ENCODE measurements at places on chromosomes 13 and 19.

GRCh38 chr13:79811170-79811569 is 330.2 kb downstream of the NDFIP2 start:
- no peaks in the 10 kb centered on the region for H3K27me3 ChIP-seq
- no peaks in the 10 kb centered on the region for H3K36me3 ChIP-seq
- no peak overlapping the region for H3K4me3 ChIP-seq
- no peak overlapping the region for H3K27ac ChIP-seq
- H3K4me1 ChIP-seq = peaks cover 12% of the 10 kb centered on the region

GRCh38 chr19:47719047-47719859 is 6.0 kb downstream of the EHD2 start:
- DNase-seq = peak; percentile 92
- no peak overlapping the region for H3K4me3 ChIP-seq
- H3K4me1 ChIP-seq = peaks cover 42% of the 10 kb centered on the region

DNA sequence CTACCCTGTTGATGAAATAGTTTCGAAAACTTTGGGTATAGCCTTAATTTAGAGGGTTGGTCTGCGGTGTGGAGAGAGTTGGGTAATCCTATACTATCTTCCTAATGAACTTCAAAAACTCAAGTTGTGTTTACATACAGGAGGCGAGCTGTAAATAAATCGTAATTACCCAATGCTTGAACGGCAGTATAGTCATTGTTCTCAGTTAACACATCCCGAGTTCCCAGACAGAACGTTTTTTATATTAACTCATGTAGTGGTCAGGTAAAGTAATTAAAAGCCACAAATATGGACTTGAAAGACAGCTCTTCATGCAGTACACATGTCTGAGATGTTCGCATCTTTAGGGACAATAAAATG is 1.5 kb downstream of the PDS5B start:
- peak overlapping the region; percentile 74 for H3K27ac ChIP-seq
- H3K4me1 ChIP-seq = peaks cover 19% of the 10 kb centered on the region
- no peaks in the 10 kb centered on the region for H3K27me3 ChIP-seq
- no peaks in the 10 kb centered on the region for H3K36me3 ChIP-seq
- peak overlapping the region; percentile 94 for H3K4me3 ChIP-seq

GRCh38 chr13:38090913-38091312 is 221.3 kb upstream of the TRPC4 start:
- H3K27ac ChIP-seq = no peak overlapping the region
- no peaks in the 10 kb centered on the region for H3K36me3 ChIP-seq
- no peak for DNase-seq
- H3K4me1 ChIP-seq = no peaks in the 10 kb centered on the region

DNA sequence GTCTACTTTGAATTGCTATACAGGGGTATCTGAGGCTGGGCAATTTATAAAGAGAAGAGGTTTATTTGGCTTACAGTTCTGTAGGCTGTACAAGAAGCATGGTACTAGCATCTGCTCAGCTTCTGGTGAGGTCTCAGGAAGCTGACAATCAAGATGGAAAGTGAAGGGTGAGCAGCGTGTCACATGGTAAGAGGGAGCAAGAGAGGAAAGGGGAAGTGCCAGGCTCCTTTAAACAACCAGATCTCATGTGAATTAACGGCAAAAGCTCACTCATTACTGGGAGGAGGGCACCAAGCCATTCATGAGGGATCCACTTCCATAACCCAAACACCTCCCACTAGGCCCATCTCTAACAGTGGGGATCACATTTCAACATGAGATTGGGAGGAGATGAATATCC is 222.4 kb downstream of the TDRD3 start:
- H3K4me1 ChIP-seq = no peaks in the 10 kb centered on the region
- no peaks in the 10 kb centered on the region for H3K36me3 ChIP-seq
- no peak overlapping the region for H3K27ac ChIP-seq
- no peak overlapping the region for H3K4me3 ChIP-seq
- H3K27me3 ChIP-seq = no peaks in the 10 kb centered on the region
- no peak for DNase-seq

- H3K4me3 ChIP-seq = no peak overlapping the region
- H3K4me1 ChIP-seq = no peaks in the 10 kb centered on the region
- no peaks in the 10 kb centered on the region for H3K27me3 ChIP-seq
- no peak for DNase-seq
- peaks cover 12% of the 10 kb centered on the region for H3K36me3 ChIP-seq
These were observed 13.0 kb downstream of the CYP2S1 start for GRCh38 chr19:41205995-41206394.

GRCh38 chr13:57314897-57315520 is 148.0 kb downstream of the PRR20E start:
- H3K27me3 ChIP-seq = no peaks in the 10 kb centered on the region
- DNase-seq = no peak
- H3K4me1 ChIP-seq = no peaks in the 10 kb centered on the region
- H3K36me3 ChIP-seq = no peaks in the 10 kb centered on the region
- no peak overlapping the region for H3K27ac ChIP-seq
- no peak overlapping the region for H3K4me3 ChIP-seq

- H3K27me3 ChIP-seq = peaks cover 15% of the 10 kb centered on the region
- no peak overlapping the region for H3K4me3 ChIP-seq
- H3K36me3 ChIP-seq = no peaks in the 10 kb centered on the region
- peaks cover 12% of the 10 kb centered on the region for H3K4me1 ChIP-seq
- no peak overlapping the region for H3K27ac ChIP-seq
- DNase-seq = peak; percentile 30
These were observed 255.1 kb downstream of the TBC1D4 start for GRCh38 chr13:75226733-75227435.

DNA sequence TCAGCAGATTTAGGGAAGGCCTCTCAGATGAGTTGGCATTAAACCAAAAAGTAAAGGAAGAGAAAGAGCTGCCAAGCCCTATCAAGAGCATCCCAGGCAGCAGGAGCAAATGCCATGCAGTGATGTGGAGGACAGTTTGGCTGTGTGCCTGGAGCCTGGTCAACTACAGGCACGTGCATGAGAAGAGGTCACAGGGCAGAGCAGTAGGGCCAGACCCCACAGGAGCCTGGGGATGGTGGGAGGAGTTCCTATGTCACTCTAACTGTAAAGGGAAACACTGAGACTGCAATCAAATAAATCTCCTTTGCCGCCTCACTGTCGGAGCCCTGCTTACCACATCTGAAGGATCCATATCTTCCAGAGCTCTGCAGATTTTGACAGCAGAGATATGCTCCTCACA is 240.5 kb downstream of the ENOX1 start:
- no peak for DNase-seq
- no peaks in the 10 kb centered on the region for H3K36me3 ChIP-seq

DNA sequence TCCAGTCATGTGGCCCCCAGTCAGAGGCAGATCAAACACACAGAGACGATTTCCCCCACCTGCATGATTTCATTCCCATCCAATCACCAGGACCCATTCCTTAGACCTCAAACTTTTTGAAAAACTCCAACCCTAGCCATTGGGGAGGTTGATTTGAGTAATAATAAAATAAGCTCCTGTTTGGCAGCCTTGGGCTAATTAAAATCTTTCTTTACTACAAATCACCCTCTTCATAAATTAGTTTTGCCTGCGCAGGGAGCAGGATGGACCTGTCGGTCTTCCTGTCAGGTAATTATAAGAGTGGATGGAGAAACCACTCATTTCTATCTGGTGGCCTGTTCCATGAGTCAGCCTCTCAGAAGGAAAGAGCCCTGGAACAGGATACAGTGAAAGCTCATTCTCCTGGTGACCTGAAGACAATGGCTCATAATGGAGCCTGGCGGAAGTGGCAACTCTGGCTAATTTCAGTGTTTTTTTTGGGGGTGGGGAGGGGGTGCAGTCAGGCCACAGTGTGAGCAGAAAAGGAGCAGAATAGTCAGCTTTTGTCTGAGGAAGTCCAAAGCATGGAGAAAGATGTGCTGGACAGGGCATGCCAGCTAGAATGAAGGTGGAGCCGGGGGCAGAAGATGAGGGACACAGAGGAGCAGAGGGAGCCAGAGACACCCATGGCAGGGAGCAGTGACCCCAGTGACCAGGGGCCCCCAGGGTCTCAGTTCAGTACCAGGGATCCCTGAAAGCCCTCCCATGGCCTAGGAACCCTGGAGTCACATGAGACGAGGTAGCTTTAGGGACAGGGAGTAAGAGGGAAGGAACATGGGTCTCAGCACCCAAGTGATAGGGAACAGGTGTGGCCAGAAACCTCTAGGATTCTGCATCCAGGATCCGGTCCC is 31.8 kb upstream of the PSG9 start:
- H3K27me3 ChIP-seq = no peaks in the 10 kb centered on the region
- H3K27ac ChIP-seq = no peak overlapping the region
- DNase-seq = no peak
- peaks cover 10% of the 10 kb centered on the region for H3K4me1 ChIP-seq
- H3K4me3 ChIP-seq = no peak overlapping the region

DNA sequence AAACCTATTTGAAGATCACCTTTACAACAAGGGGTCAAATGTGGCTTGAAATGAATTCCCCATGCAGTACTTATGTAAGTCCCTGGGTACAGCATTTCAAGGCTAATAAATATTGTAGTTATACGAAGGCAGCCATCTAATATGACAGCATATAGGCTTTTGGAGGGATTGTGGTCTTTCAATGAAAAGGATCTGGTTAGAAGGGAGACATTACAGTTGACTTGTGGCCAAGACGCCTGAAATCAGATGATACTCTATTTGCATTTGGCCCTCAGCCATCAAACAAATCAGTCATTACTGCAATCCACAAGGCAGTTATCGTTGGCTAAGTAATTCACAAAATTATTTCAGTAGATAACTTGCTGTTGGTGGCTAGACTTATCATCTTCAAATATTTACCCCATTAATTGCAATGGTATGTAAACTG is 242.7 kb downstream of the DCLK1 start:
- no peaks in the 10 kb centered on the region for H3K27me3 ChIP-seq
- peaks cover 12% of the 10 kb centered on the region for H3K4me1 ChIP-seq
- H3K36me3 ChIP-seq = no peaks in the 10 kb centered on the region

DNA sequence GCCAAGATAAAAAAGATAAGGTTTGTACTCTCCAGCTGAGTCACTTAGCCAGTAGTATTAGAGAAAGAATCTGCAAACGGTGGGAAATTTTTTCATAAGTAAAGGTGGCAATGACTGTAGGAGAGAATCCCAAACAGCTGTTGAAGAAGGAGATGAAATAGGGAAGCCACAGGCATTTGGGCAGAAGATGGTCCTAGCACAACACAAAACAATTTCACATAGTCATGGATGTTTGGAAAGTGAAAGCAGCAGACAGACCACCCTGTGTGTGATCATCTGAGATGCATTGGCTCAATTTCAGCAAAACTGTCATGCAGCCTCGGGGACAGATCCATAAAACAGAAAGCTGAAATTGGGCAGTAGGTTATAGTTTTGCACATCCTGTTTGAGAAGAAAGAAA is 2832.4 kb downstream of the PCDH9 start:
- no peak for DNase-seq
- H3K36me3 ChIP-seq = no peaks in the 10 kb centered on the region
- no peak overlapping the region for H3K27ac ChIP-seq
- H3K27me3 ChIP-seq = no peaks in the 10 kb centered on the region
- H3K4me3 ChIP-seq = no peak overlapping the region
- H3K4me1 ChIP-seq = no peaks in the 10 kb centered on the region

- H3K36me3 ChIP-seq = no peaks in the 10 kb centered on the region
- no peak overlapping the region for H3K27ac ChIP-seq
- no peaks in the 10 kb centered on the region for H3K27me3 ChIP-seq
- no peak for DNase-seq
- no peak overlapping the region for H3K4me3 ChIP-seq
These were observed 38.9 kb upstream of the IPO5 start for GRCh38 chr13:97914540-97914939.

DNA sequence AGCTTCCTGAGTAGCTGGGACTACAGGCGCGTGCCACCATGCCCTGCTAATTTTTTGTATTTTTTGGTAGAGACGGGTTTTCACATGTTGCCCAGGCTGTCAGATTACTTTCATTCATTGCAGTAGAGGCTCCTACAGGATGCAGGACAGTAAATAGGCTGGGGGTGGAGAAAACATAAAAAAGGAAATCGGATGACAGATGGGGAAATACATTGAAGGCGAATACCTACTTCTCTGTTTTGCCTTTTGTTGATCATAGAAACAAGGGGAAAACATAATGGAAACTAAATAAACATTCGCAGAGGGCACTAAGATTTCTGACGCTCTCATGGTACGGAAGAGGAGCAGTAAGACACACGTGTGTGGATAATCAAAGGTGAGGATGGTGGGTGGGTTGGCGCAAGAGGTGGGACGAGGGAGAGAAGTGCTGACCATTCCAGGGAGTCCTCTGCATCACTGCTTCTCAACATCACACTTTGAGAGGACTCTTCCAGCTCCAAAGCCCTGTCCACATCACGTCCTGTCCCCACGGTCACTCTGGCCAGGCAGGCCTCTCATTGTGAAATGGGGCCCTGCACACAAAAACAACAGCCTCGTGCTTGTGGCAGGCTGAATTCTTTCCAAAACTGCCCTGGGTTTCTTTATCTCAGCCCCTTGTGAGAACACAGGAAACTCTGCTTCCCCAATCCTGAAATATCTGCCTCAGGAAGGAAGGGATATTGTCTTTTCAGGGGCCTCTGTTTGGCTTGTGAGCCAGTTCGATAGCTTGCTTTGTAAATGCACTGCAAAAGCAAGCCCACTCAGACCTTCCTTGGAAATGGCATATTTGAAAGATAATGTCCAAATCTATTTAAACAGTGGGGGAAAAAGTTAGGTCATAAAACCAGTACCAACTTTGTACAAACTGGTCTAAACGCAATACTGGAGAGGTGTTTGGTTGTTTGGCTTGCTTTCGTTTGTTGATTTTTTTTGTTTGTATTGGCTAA is 188.5 kb downstream of the FOXO1 start:
- no peak for DNase-seq
- no peaks in the 10 kb centered on the region for H3K4me1 ChIP-seq
- no peak overlapping the region for H3K4me3 ChIP-seq
- H3K27me3 ChIP-seq = no peaks in the 10 kb centered on the region
- no peaks in the 10 kb centered on the region for H3K36me3 ChIP-seq

DNA sequence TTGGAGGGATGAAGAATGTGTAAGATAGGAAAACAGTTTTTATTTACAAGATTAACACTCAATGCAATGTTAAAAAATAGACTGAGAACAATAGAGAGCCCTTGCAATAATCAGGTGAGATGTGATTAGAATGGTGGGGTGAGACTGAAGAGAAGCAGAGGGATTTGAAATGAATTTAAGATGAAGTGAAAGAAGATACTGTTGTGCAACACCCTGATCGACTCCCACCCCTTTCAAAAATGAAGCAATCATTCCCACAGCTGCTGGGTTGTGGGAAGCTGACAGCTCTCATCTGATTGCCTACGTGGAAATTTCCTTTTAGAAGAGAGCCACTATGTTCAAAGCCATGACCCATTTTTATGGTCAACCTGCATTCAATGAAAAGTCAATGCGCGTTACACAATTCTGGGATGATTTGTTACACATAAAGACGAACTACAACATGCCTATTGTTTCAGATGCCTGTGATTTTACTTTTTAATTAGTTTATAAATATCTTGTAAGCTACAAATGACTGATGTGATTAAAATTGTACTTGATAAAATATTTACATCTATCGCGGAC is 1374.8 kb downstream of the PCDH9 start:
- no peaks in the 10 kb centered on the region for H3K27me3 ChIP-seq
- DNase-seq = no peak
- no peak overlapping the region for H3K27ac ChIP-seq
- H3K4me3 ChIP-seq = no peak overlapping the region
- H3K36me3 ChIP-seq = no peaks in the 10 kb centered on the region

GRCh38 chr19:5131506-5132205 is 162.7 kb downstream of the KDM4B start:
- no peak overlapping the region for H3K27ac ChIP-seq
- DNase-seq = no peak
- H3K4me1 ChIP-seq = peaks cover 3% of the 10 kb centered on the region
- H3K27me3 ChIP-seq = no peaks in the 10 kb centered on the region
- H3K36me3 ChIP-seq = no peaks in the 10 kb centered on the region

Measured in keratinocyte (primary cell).